M059J (cell line): ENCODE measurements at places on chromosomes 7 and 10. TPM values are rescaled to one million over a fixed set of nuclear protein-coding genes. Genes with fewer than 3 reads are reported as not detected.

GRCh38 chr10:2989292-2989947 lies 77.9 kb upstream of the PFKP start:
- DNase-seq: no peak

- DNase-seq: no peak
Measured at GRCh38 chr10:112913661-112914287, 36.3 kb upstream of the TCF7L2 start.

GRCh38 chr10:36194276-36194675 lies 552.2 kb upstream of the FZD8 start:
- no peak for DNase-seq

DNA sequence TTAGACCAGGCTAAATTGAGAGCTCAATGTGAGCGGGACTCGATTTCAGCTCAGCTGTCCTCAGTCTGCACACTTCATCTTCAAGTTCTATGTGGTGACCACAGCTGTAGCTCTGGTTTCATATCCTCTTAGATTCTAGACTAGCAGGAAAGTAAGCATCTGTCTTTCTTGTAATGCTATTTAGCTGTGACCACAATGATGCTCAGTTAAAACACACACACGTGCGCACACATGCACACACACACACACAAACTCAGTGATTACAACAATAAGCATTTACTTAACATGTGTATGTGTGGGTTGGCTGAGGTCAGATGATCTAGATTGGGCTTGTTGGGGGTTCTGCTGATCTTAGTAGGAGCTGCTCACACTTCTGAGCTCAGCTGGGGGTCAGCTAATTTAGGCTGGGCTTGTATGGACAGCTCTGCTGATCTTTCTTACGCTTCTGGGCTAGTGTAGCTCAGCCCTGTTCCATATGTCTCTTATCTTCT lies 82.5 kb downstream of the ZNF365 start:
- no peak for DNase-seq

DNA sequence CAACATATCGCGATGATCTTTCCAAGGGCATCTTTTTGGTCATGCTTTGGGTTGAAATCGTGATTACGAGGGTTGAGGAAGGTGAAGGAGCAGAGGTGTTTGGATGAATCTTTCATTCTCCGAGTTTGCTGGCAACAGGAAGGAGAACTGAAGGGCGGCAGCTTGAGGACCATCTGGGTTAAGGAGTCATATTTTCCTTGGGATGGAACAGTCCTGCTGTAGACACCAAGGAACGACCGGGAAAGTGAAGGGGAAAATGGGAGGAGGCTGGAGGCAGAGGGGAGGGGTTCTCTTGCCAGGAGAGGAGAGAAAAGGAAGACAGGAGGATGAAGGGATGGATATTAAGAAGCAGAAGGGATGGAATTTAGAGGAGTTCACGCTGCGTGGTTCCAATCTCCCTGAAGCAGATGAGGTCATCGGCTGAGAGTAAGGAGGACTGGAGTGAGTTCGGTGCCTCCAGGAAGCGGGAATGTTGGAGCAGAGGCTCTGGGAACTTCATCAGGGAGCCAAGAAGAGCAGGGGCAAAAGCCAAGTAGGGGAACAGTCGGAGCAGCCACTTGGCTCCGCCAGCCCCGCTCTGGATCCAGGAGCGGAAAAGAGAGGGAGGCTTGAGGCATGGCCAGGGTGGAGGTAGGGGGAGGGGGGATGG lies 116.6 kb upstream of the GALNT17 start:
- no peak for DNase-seq

DNA sequence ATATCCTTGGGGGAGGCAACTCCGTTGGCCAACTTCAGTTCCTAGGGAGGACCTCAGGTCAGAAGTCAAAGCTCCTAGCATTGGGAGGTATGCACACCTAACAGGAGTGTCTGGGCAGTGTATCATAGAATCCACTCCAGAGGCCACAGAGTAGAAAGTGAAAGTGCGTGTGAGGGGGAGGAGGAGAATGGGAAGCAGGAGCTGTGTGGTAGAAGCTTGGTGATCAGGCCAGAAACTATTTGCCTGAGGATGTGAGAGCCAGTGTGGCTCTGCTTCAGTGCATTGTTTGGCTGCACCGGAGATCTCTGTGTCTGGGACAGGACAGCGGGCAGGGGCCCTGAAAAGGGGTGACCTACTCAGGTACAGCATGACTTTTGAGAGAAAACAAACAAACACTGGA lies 557.4 kb upstream of the VSTM2A start:
- DNase-seq: peak; percentile 3

GRCh38 chr10:90644165-90644564 lies 213.7 kb downstream of the HTR7 start:
- DNase-seq: no peak

DNA sequence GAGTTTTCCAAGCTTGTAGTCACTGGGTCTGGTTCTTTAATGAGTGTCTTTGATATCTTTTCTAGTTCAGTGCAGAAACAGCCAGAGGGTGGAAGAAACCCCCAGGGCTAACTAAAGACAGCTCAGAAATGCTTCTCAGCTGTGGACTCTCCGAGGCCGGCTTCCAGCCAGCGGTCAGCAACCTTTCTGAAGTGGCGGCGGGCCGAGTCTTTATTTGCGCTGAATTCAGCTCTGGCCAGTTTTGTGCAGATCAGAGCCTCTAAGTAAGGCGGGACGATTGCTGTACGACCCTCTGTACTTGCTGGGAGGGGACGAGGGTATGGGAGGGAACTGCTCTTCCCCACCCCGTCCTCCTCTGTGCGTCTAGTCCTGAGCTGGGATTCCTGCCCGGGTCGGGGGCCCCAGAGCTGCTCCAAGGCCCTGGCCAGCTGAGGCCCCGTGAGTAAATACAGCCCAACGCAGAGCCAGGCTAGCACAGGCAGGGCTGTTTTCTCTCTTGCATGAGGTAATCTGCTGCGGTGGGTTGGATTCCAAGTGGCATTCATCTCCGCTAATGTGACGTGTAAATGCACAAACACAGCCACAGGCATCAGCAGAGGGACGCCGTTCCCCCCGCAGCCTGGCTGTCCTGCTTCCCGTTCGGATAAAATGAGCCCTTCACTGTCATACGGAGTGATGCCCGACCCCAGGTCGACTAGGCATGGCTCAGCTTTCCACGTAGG lies 159.8 kb downstream of the PIP4K2A start:
- no peak for DNase-seq

DNA sequence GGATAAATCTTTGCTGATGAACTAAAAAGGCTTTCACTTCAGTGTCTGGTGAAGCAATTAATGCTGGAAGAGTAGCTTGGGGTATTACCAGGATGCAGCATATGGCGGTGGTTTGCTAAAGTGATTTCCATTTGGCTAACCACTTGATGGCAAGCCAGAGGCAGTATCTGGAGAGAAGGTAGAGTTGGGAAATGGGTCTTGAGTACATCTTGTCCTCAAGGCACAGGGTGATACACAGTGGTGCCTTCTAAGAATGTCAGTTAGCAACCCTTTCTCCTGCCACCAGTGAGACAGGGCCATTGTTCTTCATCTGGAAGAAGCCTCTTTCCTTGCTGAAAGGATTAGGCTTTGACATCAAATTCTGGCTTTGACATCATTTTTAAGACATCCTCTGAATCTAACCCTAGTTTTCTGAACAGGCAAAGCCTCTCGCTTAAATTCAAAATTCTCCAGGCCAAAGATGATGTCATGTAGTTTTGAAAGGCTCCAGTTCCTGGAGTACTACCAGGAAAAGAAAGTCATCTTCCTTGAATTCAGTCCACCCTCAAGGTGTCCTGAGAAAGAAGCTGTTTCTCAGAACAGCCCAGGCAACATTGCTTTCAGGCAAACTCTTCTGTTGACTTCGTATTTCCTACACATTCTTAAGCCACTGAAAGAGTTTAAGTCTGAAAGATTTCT lies 162.4 kb downstream of the ARID5B start:
- DNase-seq: no peak

DNA sequence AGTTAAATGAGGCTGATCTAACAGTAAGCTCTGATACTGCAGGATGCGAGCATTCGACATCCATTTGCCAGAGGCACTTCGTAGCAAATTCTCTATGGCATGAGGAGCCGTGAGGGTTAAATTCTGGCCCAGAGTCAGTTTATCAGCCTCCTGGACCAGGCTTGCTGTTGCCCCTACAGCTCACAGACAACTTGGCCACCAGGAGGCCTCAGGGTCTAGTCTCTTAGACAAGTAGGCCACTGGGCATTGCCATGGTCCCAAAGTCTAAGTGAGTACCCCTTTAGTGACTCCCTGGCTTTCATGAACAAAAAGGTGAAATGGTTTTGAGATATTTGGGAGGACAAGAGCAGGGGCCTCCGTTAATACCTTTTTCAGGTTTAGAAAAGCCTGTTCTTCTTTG lies 178.0 kb upstream of the MBL2 start:
- DNase-seq: no peak

DNA sequence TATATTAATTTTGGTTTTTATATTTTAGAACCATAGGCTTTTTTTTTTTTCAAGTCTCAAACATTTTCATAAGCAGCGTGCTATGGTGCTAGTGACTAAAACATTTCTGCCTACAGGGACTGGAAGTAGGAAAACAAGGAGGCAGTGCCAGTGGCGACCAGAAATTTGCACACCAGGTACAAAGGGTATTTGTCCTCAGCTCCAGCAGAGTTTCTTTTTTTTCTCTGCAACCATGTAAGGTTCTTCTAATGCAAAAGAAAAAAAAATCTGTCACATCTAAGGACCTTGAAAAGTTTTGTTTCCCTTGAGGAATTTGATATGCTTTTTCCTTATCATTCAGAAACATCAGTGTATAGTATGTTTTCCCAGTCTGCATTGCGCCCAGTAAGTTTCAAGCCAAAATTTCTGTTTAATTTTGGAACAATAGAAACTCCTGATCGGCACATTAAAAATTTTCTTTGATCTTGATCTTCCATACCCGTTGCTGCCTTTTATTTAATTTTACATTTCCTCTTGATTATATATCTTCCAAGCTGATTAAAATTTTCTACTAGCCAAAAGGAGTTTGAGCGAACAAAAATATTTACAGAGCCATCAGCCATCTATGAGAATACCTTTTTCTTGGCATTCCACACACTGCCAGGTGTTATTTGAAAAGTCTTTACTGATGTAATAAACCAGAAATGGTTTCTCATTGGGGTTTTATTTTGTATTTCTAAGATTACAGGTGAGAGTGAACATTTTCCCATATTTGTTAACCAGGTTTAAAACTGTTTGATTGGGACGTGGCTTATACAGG lies 956 bp upstream of the KLHDC10 start:
- no peak for DNase-seq

DNA sequence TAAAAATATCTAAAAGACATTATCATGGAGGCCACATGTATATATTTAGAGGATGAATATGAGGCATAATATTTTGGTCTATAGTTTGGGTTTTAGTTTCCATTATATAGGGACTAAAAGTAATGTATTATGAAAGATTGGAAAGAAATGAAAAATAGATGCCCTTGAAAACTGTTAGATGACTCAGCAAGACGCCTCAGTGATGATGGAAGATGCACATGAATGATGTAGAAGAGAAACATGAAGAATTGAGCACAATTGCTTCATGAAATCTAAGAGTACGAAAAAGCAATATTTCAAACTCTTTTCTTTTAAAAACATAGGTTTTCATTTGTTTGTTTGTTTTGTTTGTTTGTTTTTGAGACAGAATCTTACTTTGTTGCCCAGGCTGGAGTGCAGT lies 89.8 kb downstream of the ARL4A start:
- no peak for DNase-seq

GRCh38 chr7:46218461-46219200 lies 297.6 kb upstream of the IGFBP3 start:
- no peak for DNase-seq

Gene HTR7
- 20.5 and 36.5 TPM in 2 replicates for total RNA-seq

Gene MSS51
- total RNA-seq: 0.10 TPM in 1 of 2 replicates, not detected in the other

Gene DNAJC30
- total RNA-seq: 1.1 and 1.8 TPM in 2 replicates

Gene OR2A12
- total RNA-seq: not detected in 2 replicates

Gene WEE2
- not detected in 2 replicates for total RNA-seq
